Cortex of kidney (tissue), 1 donor: ENCODE measurements at places on chromosomes 6 and 20.

DNA sequence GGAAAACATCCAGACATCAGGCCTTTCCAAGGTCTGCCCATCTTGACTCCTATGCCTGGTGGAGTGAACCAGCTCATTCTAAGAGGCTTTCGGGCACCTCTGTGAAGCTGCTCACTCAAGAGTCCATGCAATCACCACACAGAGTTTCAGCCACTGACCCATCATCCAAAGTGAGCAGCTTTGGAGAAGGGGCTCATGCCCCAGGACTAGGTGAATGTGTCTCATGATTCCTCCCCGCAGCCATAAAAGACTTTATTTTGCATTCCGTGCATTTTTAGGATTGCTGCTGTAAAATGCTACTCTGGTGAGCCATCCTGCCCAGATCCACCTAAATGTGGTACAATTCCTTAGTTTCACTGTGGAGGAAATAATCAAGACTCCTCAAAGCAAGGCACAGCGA lies 44.5 kb upstream of the EZR start:
- DNase-seq: no peak

- no peak for DNase-seq
Observed at GRCh38 chr6:63352544-63353285, 32.9 kb upstream of the LGSN start.

GRCh38 chr20:46139266-46139889 lies 21.3 kb downstream of the CD40 start:
- no peak for DNase-seq

GRCh38 chr6:153160221-153160620 lies 29.1 kb upstream of the RGS17 start:
- DNase-seq: no peak

DNA sequence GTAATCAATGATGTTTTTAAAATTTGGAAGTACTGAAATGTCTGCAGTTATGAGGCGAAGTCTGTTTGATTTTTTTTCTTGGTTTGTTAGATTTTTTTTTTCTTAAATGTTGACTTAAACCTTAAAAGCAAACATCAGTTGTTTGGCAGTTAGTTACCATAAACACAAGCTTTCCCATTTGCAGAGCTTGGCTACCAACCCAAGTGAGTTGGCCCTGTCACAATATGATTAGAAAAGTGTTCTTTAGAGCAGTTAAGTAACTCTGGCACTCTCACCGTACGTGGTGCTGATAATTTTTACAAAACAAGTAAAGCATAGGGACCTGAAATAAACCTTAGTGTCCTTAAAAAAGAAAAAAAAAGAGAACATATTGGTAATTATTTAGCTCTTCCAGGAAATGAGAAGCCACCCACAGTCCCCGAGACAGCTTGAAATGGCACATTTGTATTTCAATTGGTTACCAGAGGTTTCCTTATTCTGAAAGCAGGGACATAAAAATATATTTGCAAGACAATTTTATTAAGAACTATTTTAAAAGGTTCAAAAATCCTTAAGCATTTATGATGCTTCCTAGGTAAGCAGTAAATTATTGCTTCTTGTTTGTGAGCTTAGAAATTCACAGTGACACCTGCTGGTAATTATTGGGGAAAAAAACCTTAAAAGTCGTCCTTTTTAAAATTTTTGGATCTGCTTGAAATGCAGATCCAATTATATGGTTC lies 3.9 kb downstream of the HEY2 start:
- DNase-seq: no peak

GRCh38 chr6:53299331-53300005 lies 49.3 kb downstream of the ELOVL5 start:
- no peak for DNase-seq

- DNase-seq: no peak
Observed at GRCh38 chr6:158544428-158544827, 15.5 kb upstream of the TMEM181 start.

- DNase-seq: no peak
Observed at GRCh38 chr6:113246186-113246585, 611.0 kb upstream of the MARCKS start.

DNA sequence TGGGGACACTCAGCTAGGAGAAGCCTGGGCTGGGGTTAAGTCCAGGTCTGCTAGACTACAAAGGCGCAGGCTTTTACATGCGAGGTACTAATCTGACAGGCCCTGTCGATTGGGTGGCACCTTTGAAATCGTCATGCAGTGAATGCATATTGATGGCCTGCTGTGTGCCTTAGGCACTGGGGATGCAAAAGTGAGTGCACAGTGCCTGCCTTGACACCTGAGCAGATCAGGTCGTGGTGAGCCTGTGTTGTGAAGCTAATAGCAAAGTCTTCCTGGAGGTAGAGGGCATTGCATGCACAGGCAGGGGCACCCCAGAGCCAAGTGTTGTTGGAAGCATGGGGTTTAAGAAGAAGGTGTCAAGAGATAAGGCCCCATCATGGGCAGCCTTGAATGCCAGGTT lies 16.9 kb downstream of the LRRC1 start:
- no peak for DNase-seq

GRCh38 chr20:52105442-52106422 lies 85.8 kb downstream of the ZFP64 start:
- no peak for DNase-seq

- DNase-seq: no peak
Observed at GRCh38 chr20:60506061-60506460, 547.8 kb downstream of the CDH26 start.

GRCh38 chr20:63664861-63665594 lies 6.9 kb downstream of the RTEL1 start:
- DNase-seq: no peak
